GM23248 (cell line): ENCODE measurements at places on chromosomes 1 and 21.

GRCh38 chr1:98331243-98331642 is 330.3 kb upstream of the SNX7 start:
- no peaks in the 10 kb centered on the region for H3K27me3 ChIP-seq
- peak; percentile 65 for DNase-seq
- peak overlapping the region; percentile 27; the same call in 1 of the 2 replicates for H3K27ac ChIP-seq
- H3K4me1 ChIP-seq = peaks cover 40% of the 10 kb centered on the region
- H3K4me3 ChIP-seq = no peak overlapping the region
- H3K36me3 ChIP-seq = no peaks in the 10 kb centered on the region

DNA sequence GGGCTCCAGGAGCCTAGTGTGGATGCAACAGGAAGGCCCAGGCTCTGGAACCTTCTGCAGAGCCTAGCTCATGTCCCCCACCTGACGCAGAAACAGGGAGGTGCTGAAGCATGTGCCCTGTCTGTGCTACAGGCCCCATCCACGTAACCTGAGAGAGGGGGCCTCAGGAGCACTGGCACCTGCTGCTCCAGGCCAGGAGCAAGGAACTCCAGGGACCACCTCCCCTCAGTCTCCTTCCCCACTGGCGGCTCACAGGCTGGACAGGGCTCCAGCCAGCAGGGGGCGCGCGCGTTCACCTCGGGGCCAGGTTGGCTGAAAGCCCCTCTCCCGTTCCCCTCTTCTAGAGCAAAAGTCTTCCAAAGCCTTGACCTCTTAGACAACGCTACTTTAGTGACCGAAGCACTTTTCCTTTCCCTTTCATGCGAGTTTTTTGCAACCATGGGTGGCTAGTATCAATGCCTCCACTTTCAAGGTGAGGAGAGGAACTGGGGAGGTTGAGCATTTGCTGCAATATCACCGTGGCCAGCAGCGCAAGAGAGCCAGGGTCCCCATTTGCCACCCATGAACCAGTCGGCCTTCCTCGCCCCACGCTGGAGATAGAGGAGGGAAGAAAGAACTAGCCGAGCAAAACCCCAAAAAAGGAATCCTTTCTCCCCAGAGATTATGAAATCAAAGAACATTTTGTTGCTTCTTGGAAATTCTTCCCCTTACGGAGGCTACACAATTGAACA is 52.4 kb upstream of the GPR157 start:
- peak; percentile 72 for DNase-seq
- H3K36me3 ChIP-seq = peaks cover 4% of the 10 kb centered on the region; the same call in 1 of the 2 replicates
- peaks cover 15% of the 10 kb centered on the region; the same call in 1 of the 2 replicates for H3K4me1 ChIP-seq
- H3K27ac ChIP-seq = peak overlapping the region; percentile 78
- no peaks in the 10 kb centered on the region for H3K27me3 ChIP-seq

DNA sequence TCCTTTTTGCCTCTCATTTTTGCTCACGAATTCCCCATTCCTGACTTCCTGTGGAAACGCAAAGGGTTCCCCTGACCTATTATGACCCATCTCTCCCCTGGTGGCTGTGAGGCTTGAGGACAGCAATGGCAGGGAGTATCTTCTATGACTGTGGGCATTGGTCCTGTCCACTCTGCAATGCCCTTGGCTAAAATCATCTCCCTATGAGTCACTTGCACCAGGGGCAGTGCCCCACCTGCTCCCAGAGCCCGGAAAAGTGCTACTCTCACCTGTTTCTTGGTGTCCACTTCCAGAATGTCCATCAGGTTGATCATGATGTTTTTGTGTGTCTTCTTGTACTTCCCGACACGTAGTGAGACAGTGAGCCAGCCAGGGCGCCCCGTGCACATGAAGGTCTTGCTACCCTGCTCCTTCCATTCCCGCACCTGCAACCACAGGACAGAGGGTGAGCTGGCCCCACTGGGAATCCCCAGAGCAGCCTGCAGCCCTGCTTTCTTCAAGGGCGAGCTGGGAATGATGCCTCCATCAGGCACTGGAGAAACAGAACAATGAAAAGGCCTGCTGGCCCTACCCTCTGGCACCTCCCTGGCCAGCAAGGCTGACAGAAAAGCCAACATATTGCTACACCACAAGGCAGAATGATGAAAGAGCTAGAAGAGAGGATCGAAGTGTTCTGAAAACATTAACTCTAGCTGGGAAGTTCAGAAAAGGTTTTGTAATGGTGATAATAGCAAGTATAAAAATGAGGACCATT is 3.5 kb downstream of the DHCR24 start:
- H3K27ac ChIP-seq = peak overlapping the region; percentile 44
- no peaks in the 10 kb centered on the region for H3K27me3 ChIP-seq
- H3K4me3 ChIP-seq = no peak overlapping the region

- no peak overlapping the region for H3K4me3 ChIP-seq
- no peaks in the 10 kb centered on the region for H3K4me1 ChIP-seq
- H3K27ac ChIP-seq = no peak overlapping the region
These were observed 251.8 kb upstream of the USP24 start for GRCh38 chr1:55466921-55467320.

DNA sequence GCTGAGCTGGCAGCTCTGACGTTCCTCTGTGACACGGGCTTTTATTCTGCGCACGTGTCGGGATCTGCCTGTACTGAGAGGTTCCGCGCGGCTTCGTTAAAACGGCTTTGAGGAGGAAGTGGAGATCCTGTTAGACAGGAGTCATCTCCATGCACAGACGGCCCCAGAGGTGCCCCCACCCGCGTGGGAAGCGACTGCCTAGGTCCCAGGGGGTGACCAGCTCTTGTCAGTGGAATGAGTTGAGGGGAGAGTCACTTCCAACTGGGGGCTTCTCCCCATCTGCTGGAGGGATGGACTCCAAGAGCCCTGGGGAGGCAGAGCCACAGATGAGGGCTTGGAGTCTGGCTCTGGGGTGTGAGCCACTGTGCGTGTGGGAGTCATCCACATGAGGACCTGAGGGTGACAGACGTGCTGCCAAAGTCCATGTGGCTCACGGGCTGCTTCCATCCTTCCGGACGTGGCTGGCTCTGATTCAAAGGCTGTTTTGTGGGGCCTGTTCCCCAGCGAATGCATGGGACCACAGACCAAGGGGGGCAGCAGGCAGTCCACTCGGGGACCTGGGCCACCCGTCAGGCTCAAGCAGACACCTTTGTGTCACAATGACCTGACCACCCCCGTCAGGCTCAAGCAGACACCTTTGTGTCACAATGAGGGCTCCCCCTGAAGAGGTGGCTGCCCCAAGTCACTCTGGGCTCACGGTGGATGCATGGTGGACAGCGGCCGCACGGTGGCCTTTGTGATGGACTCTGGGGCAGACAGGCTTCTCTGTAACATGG is 26.8 kb downstream of the PTTG1IP start:
- H3K4me1 ChIP-seq = peaks cover 9% of the 10 kb centered on the region
- peak; percentile 92 for DNase-seq
- peak overlapping the region; percentile 63 for H3K4me3 ChIP-seq
- H3K27me3 ChIP-seq = 0 out of 2 replicates have a peak, but pooled peaks cover 6% of the 10 kb centered on the region

DNA sequence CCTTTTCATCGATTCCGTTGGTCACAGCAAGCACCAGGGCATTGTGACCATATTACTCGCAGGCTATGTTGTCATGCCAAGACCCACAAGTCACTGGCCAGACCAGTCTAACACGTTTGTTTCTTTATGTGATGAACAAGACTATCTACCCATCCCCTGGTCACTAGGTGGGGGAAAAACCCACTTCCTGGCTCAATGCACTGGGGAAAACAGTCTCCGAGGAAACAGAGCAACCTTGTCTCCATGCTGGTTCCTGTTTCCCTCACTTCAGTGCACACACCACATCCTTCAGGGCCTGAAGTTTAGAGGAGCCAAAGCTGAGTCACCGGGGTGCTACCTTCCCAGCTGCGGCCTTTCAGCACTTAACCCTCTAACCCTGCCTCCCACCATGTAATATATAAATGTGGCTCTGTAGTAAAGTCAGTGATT is 20.9 kb downstream of the ERICH3 start:
- 0 out of 2 replicates have a peak, but pooled peaks cover 4% of the 10 kb centered on the region for H3K27me3 ChIP-seq
- no peaks in the 10 kb centered on the region for H3K36me3 ChIP-seq
- H3K27ac ChIP-seq = peak overlapping the region; percentile 54

DNA sequence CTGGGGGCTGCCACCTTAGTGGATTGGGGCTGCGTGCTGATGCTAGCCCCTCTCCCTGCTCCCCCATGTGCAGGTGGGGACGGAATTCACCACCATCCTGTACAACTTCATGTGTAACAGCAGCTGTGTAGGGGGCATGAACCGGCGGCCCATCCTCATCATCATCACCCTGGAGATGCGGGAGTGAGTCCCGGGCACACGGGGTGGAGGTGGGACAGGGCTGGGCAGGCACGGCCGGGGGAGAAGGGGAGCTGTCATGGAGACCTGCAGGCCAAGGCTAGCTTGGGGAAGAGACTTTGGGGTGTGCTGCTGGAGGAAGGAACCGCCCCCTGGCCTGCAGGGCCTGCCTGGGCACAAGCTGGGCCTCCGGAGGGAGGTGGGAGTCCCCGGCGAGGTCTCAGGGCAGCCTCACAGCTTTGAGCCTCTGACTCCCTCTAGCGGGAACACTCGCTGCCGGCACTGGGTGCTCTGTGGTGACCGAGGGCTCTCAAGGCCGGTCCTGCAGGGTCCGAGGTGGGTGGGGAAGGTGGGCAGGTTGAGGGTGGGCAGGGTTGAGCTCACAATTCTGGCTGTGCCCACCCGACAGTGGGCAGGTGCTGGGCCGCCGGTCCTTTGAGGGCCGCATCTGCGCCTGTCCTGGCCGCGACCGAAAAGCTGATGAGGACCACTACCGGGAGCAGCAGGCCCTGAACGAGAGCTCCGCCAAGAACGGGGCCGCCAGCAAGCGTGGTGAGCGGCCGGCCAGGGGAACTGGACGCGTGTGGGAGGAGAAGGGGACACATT is 25.0 kb upstream of the CCDC27 start:
- peak; percentile 54 for DNase-seq
- H3K36me3 ChIP-seq = no peaks in the 10 kb centered on the region
- no peak overlapping the region for H3K4me3 ChIP-seq
- no peak overlapping the region for H3K27ac ChIP-seq

DNA sequence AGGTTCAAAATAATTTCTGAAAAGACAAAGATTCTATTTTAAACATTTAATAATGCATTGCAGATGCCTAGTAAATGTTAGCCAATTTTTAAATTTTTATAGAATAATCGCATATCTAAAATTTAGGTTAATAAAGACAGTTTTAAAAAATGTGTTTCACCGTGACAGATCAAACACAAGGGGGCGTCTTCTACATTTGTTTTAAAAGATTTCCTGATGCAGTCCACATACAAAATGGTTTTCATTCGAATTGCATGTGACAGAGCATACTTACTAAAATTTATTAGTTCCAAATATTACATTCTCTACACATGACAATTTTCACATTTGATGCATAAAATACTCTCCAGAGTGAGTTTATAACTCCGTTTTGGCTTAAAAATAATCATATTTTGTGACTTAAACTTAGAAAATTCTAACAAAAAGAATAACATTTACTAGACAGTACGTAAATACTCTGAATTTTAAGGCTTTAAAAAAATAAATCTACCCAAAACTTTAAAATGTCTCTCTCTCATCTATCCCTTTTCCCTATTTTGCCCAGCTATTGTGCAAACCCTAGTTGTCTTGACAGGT is 75.5 kb downstream of the ADAMTS1 start:
- H3K4me3 ChIP-seq = no peak overlapping the region
- no peak overlapping the region for H3K27ac ChIP-seq
- H3K27me3 ChIP-seq = no peaks in the 10 kb centered on the region

DNA sequence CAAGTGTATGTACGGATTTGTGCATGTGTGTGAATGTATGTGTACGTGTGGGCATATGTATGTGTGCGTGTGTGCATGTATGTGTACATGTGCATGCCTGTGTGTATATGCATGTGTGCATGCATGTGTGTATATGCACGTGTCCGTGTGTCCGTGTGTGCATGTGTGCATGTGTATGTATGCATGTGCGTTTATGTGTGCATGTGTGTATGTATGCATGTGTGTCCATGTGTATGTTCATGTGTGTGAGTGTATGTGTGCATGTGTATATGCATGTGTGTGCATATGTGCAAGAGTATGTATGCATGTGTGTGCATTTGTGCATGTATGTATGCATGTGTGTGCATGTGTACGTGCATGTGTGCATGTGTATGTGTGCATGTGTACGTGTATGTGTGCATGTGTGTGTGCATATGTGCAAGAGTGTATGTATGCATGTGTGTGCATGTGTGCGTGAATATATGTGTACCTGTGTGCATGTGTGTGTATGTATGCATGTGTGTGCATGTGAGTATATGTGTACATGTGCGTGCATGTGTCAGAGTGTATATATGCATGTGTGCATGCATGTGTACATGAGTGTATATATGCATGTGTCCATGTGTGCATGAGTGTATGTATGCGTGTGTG is 15.6 kb downstream of the EPHA8 start:
- peaks cover 24% of the 10 kb centered on the region for H3K27me3 ChIP-seq
- H3K36me3 ChIP-seq = no peaks in the 10 kb centered on the region
- H3K4me3 ChIP-seq = no peak overlapping the region
- H3K27ac ChIP-seq = no peak overlapping the region

GRCh38 chr1:243288062-243288461 is 32.2 kb downstream of the SDCCAG8 start:
- no peaks in the 10 kb centered on the region for H3K27me3 ChIP-seq
- H3K4me3 ChIP-seq = no peak overlapping the region

DNA sequence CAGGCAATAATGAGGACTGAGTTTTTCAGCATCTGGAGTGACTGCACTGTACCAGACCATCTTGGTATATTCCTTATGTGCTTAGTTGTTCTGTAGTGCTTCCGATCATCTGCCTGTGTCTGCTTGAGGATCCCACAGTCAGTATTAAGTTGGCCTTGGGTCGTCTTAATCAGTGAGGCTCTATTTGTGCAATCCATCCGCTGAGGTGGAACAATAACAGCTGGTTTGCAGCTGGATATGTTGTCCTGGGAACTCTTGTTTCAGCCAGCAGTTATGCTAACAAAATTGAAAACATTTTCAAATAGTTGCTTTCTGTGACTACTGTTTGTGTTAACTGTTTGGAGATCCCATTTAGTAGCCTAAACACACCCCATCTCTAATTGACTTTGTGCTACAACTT is 73.7 kb downstream of the LAMC1 start:
- no peaks in the 10 kb centered on the region for H3K27me3 ChIP-seq
- H3K27ac ChIP-seq = peak overlapping the region; percentile 81
- DNase-seq = peak; percentile 74
- H3K4me1 ChIP-seq = peaks cover 89% of the 10 kb centered on the region

DNA sequence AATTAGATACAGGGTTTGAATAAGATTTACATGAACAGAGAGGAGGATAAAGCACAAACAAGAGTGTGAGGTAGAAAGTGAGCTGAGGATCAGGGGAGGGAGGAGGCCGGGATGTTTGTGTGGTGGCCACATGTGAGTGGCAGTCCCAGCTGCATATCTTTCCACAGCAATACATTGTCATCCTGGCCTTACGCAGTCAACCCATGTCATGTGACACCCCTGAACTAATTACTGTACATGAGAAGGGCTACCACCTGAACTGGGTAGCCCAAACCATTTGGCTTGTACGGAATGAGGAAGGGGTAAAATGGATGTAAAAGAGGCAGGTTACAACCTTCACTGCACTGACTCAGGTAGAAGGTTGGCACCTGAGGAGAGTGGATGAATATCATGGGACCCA is 4.2 kb downstream of the SLAMF7 start:
- no peak overlapping the region for H3K4me3 ChIP-seq
- no peaks in the 10 kb centered on the region for H3K36me3 ChIP-seq
- DNase-seq = no peak
- H3K27ac ChIP-seq = no peak overlapping the region
- H3K4me1 ChIP-seq = no peaks in the 10 kb centered on the region
